ENCODE measurements at places on chromosomes 2 and 18.

DNA sequence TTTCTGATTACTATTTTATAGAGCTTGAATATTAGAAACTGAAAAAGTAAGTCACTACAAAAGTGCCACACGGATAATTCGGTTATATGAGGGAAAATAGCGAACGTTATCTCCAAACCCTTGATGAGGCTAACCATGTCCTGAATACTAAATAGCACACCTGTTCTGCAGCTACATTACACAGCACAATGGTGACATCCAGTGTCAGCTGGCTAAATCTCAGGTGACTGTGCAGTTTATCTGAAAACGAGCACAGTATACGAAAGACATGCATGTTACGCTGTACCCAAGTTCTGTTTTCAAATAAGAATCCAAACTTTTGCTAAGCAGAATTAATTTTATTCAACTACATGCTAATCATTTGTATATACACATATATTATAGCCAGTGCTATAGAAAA lies 9.0 kb downstream of the CCDC68 start:
- no peak for DNase-seq

GRCh38 chr2:61632276-61633169 lies 94.4 kb upstream of the XPO1 start:
- DNase-seq, result no peak

DNA sequence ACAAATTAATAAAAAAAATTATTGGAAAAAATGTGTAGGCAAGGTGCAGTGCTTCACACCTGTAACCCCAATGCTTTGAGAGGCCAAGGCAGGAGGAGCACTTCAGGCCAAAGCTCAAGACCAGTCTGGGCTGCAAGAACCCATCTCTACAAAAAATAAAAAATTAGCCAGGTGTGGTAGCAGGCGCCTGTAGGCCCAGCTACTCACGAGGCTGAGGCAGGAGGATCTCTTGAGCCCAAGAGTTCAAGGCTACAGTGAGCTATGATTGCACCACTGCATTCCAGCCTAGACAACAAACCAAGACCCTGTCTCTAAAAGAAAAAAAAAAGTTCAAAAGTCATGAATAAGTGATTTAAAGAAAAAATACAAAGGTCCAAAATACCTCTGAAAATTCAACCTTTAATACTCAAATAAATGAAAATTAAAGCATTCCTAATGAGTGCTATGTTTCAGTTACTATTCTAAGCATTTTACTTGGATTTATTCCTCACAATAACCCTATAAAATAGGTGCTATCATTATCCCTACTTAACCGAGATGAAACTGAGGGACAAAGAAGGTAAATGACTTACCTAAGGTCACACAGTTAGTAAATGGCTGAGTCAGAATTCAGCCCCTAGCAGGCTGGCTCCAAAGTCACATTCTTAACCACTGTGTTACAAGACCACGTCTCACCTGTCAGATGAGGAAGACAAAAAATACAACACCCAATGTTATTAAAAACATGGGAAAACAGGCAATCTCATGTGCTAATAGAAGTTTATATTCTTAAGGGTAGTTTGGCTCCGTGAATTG lies 36.4 kb upstream of the PCBP1 start:
- no peak for DNase-seq

DNA sequence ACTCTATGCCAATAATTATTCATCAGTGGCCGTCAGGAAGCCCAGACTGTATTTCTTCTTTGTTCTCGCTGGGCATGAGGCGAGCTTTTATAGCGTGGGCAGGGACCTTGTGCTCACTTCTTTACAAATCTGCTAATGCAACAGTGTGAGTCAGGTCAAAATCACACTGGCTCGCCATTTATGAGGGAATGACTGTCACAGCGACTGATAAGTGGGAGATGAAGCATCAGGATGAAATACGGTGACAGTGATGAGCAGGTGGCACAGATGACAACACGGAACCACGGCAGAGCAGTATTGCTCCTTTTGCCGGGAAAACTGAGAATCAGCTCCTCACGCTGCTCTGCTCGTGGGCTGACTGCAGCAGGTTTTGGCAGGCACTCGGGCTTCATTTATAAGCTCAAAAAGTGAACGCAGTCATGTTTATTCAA lies 20.5 kb downstream of the TYMS start:
- DNase-seq, result no peak

DNA sequence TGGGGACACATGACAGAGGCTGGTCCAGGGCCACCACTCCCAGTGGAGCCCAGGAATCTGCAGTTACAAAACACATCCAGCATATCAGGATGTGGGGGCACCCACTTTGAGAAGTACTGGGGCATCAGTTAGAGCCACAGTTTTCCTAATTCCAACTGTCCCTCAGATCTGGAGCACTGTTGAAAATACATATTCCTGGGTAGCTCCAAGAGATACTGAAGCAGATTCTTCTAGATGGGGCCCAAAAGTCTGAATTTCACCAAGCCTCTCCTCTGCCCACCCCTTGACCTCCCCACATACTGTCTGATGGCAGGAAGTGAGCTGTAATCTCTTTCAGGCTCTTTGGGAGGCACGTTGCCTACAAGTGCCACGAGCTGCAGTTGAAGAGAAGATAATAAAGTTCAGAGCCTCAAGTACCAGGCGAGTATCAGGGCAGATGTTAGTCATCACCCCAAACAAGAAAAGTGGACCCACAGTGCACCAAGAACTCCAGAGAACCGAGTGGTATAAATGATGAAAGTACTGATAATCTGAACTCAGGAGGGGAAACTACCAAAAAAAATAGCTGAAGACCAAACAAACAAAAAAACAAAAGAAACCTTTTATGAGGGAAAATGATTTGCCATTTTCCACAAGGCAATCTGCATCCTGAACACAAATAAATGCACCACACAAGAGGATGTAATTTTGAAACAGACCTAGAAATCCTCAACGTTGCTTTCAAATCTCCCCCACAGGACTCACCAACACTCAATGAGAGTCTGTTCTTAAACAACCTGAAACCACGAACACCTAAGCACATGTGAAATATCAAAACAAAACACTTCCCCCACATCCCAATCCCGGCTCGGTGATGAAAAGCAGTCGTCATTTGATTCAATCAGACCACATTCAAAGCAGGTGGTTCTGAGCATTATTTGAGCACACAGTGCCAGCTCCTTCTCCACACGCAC lies 98.7 kb downstream of the TCF4 start:
- no peak for DNase-seq

GRCh38 chr2:235223011-235223410 lies 270.8 kb upstream of the AGAP1 start:
- DNase-seq, result no peak

DNA sequence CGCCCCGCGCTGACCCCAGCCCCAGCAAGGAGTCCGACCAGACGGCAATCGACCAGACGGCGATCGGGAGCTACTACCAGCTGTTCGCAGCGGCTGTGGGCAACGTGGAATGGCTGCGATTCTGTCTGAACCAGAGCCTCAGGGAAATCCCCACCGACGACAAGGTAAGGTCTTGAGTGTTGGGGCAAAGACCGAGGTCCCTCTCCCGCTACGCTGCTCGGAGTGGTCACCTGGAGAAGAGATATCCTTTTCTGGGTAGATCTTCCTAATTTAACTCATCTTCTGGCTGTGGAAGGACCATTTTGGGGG lies 704 bp downstream of the ANKRD53 start:
- DNase-seq, result no peak

DNA sequence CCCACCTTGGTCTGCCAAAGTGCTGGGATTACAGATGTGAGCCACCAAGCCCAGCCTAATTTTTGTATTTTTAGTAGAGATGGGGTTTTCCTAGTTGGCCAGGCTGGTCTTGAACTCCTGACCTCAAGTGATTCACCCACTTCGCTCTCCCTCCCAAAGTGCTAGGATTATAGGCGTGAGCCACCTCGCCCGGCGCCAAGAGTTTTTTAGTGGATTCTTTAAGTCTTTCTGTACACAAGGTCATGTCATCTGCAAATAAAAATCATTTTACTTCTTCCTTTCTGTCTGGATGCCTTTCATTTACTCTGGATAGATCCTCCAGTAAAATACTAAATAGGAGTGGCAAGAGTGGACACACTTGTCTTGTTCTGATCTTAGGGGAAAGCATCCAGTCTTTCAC lies 61.7 kb downstream of the KCMF1 start:
- no peak for DNase-seq

GRCh38 chr2:156333274-156333950 lies 891 bp upstream of the NR4A2 start:
- DNase-seq, result peak; percentile 17

- DNase-seq, result no peak
These were observed 192.2 kb downstream of the NCK2 start for GRCh38 chr2:105936954-105937353.

- no peak for DNase-seq
These were observed 10.7 kb upstream of the RNF103 start for GRCh38 chr2:86634352-86634751.

- no peak for DNase-seq
These were observed 93.6 kb downstream of the GYPC start for GRCh38 chr2:126749537-126749936.

- no peak for DNase-seq
These were observed 169.6 kb upstream of the SIX2 start for GRCh38 chr2:45178854-45179253.

DNA sequence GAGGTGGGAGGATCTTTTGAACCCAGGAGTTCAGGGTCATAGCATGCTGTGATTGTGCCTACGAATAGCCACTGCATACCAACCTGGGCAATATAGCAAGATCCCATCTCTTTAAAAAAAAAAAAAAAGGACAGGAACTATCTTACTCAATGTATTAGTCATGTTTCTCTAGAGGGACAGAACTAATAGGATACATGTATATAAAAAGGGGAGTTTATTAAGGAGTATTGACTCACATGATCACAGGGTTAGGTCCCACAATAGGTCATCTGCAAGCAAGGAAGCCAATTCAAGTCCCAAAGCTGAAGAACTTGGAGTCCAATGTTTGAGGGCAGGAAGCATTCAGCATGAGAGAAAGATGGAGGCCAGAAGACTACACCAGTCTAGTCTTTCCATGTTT lies 18.8 kb upstream of the CASP10 start:
- no peak for DNase-seq

- no peak for DNase-seq
These were observed 36.8 kb downstream of the CHST10 start for GRCh38 chr2:100380681-100381080.

- no peak for DNase-seq
These were observed 48.4 kb upstream of the YPEL5 start for GRCh38 chr2:30098266-30099005.

- DNase-seq, result peak; percentile 6
These were observed 75.8 kb upstream of the SLC1A4 start for GRCh38 chr2:64913357-64913869.

DNA sequence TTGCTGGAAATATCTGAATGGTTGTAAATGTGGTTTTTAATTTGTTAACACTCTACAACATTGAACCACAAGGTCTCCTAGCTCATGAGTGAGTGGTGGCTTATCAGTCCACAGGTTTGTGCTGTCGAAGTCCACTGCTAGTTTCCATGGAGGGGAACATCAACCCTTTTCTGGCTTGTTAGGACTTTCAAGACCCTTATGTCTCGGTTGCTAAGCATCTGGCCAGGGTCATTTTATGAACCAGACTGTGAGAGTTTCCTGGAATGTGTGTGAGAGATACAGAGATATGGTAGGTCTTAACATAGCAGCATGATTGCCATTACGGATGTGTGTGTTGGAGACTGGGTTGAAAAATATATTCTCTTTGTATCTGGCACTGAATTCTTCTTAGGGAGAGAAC lies 36.9 kb downstream of the KCNE4 start:
- DNase-seq, result no peak

GRCh38 chr2:117942551-117942950 lies 71.3 kb downstream of the CCDC93 start:
- DNase-seq, result no peak

DNA sequence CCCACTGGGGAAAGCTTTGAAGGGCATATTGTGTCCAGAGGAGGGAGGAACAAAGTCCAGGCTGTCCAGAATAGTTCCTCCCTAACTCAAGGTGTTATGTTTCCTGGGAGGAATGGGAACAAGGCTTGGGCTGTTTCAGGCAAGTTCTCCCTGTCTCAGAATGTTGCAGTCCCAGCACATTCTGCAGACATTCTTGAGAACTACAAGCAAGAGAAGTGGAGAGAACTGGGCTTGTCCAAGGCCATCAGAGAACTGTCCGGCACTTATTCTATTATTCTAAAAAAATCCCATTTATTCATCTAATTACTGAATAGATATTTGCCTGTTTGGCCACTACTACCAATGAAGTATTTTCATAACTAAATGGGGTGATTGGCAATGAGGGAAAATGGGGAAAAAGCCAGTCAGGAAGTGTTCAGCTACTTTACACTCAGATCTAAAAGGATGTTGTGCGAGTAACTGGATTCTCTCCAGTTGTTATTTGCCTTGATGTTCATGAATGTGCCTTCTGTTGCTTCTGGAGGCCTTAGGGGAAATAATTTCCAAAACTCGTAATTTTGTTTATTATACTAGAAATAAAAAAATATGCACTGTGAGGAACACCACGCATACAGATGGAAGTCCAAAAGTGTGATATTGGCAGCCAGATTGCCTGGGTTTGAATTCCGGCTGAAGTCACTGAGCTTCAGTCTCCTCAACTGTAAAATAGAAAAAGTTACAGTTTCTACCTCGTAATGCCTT lies 300.1 kb upstream of the RND3 start:
- DNase-seq, result no peak

- DNase-seq, result no peak
These were observed 123.2 kb downstream of the PHLPP1 start for GRCh38 chr18:62838475-62839098.

GRCh38 chr2:173523497-173523896 lies 168.8 kb downstream of the CDCA7 start:
- DNase-seq, result no peak

DNA sequence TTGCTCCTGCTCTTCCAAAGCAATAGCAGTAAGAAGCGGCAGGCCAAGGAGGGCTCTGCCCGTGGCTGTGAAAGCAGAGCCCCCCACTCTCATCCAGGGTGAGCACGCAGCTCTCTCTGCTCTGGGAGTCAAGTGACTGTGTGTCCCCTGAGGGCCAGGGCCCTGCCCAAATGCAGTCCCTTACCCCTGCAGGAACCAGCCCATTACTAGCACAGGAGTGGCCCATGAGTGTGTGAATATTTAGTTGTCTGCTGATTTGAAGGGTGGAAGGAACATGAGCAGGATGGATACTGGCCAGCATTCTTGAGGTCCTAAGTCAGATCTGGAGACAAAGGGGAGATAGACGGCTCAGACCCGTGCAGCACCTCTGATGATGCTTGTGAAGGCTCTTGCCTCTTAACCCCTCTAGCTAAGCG lies 69.7 kb upstream of the FOSL2 start:
- DNase-seq, result no peak

DNA sequence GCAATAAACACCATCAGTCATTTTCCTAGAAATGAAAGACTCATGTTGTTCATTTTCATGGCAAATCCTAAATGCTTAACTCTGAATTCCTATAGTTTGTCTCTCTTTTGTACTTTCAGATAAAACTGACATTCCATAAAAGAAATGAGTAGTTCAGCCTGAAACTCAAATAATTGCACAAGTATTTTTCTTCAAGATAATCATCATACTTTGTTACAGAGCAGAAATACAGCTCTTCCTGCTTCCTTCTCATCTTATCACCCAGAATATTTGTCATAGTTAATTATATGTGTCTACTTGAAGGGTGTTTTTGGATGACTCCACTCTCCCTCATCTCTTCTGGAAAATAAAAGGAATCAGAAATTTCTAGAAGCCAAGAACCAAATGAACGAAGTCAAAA lies 141.1 kb downstream of the HNMT start:
- no peak for DNase-seq

- no peak for DNase-seq
These were observed 6.8 kb upstream of the CIB4 start for GRCh38 chr2:26647981-26648380.
